Stimulated activated CD8-positive, alpha-beta memory T cell treated with anti-CD3 and anti-CD28 coated beads, Interleukin-7, amount 100 ng/mL, for 24 hours (primary cell): ENCODE measurements at places on chromosomes 7 and 10.

- no peak for DNase-seq
These were observed 53.6 kb downstream of the SEC61G start for GRCh38 chr7:54705436-54705835.

GRCh38 chr10:61612009-61612408 lies 50.7 kb upstream of the CABCOCO1 start:
- DNase-seq: no peak

DNA sequence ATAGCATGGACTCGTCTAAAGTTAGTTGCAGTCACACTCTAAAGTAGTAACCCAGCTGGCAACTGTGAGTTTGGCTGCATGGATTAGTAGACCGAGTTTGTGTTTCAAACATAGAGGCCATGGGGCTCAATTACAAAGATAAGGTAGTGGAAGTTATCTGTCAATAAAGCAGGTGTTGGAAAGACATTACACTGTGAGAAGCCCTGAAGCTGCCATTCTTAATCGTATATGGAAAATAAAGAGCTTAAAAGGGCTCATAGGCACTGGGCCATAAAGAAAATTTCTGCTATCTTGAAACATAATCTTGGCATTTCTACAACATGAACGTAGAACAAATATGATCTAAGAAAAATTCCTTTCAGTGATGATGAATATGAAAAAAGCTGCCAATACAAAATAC lies 837.7 kb downstream of the REEP3 start:
- no peak for DNase-seq

GRCh38 chr7:28608731-28609130 lies 196.4 kb downstream of the CREB5 start:
- DNase-seq: no peak

DNA sequence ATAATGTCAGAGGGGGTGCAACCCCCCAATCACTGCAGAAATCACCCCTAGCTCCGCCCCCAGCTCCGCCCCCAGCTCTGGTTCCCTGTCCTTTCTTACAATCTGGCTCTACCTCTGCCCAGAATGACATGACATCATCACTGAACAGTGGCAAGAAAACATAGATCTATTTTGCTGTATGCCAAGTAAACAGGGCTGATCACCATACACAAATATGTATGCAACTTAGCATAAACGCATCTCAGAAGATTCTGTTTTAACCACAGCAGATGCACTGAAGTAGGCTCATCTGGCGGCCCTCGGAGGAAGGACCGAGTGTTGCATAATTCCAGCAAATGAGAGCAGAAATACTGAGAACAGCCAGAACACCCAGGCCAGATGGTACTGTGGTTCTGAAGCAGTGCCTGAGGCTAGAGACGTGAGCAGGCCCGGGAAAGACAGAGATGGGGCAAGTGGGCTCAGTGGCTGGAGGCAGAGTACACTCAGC lies 293.3 kb upstream of the KLF14 start:
- no peak for DNase-seq

GRCh38 chr10:82240408-82240807 lies 365.4 kb downstream of the NRG3 start:
- no peak for DNase-seq

- no peak for DNase-seq
These were observed 16.8 kb upstream of the KIF20B start for GRCh38 chr10:89684604-89685003.

DNA sequence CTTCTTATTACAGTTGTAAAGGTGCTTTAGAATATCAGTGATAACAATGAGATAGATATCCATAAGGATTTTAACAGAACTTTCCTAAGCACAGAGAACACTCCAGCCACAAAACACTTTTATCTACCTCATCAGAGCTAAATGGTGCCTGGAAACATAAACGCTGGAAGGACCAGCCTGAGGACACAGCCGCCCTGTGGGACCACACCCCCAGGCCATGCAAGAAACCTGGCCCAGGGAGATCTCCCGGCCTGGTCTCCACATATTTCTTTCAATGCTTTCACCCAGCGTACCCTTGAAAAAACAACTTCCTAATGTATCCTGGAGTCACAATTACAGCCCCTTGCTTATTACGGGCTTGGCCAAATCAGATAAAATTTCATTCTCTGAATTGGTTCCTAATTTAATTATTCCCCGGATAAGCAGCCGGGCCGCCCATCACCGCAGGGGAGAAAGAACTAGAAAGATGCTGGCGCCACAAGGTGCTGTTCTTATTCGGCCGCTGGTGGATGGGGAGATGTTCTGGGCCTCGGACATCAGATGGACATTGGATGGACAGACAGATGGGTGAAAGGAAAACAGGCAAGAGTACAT lies 11.8 kb downstream of the CHST15 start:
- no peak for DNase-seq

GRCh38 chr7:4830176-4830575 lies 31.7 kb downstream of the PAPOLB start:
- DNase-seq: peak; percentile 21

GRCh38 chr10:112711366-112711765 lies 238.7 kb upstream of the TCF7L2 start:
- DNase-seq: no peak

DNA sequence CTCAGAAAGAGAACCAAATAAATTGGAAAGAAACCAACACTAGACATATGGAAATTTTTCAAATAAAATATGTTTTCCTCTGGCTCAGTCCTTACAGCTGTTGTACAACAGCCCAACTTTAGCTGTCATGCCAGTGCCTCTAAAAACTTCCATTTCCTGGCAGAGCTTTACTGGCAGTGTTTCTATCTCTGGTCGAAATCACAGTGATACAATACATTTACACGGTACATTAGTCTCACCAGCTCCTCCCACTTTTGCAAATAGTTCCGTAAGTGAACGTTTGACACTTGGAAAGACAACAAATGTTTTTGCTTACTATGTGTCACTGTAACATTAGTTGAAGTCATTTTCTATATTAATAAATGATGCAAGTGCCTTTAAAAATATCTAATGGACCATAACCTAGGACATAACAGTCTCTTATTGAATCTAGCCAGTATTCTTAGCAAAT lies 29.8 kb downstream of the BCAP29 start:
- no peak for DNase-seq

DNA sequence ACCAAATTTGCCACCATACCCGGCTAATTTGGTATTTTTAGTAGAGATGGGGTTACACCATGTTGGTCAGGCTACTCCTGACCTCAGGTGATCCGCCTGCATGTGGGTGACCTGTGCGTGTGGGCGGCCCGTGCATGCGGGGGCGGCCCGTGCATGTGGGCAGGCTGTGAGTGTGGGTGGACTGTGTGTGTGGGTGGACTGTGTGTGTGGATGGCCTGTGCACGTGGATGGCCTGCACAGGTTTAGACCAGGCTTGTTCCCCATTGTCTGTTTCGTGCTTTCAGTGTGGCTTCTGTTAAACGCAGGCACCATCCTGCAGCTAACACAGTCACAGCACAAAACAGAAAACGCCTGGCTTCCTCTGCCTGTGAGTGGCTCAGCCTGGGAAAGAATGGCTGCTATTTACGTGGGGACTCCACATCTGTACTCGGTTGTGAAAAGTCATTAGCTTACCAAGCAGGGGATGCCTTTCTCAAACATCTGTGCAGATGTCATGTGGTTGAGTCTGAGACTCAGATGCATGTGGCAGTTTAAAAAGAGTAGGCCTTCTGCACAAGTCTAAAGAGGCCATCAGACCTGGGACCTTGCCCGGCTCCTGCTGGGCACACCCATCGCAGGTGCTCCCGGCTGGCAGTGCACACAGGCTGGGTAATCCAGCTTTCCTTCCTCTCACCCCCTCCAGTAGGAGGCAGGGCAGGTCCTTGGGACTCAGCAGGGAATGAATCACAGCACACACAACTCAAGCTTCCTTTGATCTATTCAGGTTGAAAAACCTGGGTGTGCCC lies 91.6 kb downstream of the COBL start:
- DNase-seq: no peak

DNA sequence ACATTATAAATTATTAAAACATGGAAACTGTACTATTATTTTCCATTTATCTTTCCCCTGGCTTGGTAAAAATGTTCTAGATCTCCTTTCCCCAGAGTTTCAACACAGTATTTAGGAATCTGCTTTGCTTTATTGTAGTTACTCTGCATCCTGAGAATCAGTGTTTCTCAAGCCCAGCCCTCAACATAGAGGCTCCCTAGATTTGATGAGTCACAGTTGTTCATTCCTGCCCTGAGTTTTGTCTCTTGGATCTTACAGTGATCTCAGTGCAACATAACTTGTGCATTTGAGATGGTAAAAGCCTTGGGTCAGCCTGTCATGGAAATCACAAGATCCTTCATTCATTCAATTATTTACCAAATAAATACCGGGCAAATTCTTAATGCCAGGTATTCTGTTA lies 63.0 kb downstream of the VAX1 start:
- no peak for DNase-seq

DNA sequence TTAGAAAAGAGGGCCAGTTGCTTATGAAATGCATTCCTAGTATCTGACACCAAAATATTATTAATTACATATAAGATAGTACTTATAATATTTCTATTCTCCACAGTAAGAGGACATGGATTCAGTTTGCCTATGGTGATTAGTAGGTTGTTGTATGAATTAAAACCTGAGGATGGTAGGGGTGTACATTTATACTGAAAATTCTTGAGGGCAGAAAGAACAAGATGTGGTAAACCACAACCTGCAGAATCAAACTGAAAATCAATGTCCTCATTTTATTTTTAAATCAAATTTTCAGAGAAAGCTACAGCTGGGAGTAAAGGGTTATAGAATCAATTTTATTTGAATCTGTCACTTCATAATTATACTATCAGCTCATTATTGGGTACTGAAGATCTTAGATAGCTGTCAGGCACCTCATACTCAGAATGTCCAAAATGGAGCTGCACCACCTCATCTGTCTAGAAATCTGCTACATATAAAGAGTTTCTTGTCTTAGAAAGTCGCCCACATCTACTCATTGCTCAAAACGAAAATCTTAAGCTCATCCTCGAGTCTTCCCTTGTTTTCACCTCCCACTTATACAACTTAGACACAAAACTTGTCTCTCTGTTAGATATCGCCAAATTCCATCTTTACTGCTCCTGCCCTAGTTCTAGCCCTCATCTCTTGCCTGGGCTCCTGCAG lies 65.4 kb downstream of the MYO3A start:
- no peak for DNase-seq

DNA sequence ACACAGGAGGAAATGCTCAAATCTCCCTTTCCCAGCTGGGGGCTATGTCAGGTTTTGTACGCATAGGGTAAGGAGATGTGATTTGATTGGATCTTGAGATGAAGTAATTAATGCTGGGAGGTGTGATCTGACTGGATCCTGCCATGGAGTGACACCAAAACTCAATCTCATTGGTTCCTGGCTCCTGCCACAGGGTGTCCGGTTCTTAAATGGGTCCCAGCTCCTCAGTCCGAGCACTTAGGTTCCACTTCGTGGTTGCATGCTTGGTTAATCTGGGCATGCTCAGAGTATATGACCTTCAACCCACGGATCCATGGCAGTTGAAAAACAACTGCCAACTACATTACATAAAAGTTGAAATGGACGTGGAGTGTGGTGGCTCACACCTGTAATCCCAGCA lies 3.1 kb upstream of the ZNF12 start:
- DNase-seq: no peak

- no peak for DNase-seq
These were observed 2.9 kb upstream of the CDK14 start for GRCh38 chr7:90593205-90593604.

- DNase-seq: no peak
These were observed 93.0 kb upstream of the CYP26C1 start for GRCh38 chr10:92967641-92968040.

DNA sequence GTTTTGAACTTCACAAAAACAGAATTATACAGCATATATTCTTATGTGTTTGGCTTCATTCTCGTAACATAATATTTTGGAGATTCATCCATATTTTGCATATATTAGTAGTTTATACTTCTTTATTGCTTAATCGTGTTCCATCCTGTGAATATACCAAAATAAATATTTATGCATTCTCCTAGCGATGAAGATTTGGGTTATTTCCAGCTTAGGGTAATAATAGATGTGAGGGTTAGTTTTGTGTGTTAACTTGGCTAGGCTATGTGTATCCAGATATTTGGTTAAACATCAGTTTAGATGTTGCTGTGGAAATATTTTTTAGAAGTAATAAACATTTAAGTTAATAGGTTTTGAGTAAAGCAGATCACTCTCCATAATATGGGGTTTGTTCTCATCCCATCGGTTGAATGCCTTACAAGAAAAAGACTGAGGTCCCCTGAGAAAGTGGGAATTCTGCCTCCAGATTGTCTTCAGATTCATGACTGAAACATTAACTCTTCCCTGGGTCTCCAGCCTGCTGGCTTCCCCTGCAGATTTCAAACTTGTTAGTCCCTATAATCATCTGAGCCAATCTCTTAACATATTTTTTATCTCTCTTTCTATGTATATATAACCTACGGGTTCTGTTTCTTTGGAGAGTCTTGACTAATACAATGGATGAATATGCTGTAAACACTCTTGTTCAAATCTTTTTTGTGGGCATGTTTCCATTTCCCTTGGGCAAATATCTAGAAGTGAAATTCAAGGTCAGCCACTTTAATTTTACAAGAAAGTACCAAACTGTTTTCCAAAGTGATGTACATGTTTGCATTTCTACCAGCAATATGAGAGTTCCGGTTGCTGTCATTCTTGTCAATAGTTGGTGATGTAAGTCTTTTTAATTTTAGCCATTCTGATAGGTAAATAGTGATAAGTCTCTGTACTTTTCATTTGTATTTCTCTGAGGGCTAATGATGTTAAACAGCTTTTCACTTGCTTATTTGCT lies 48.7 kb downstream of the PDK4 start:
- no peak for DNase-seq

DNA sequence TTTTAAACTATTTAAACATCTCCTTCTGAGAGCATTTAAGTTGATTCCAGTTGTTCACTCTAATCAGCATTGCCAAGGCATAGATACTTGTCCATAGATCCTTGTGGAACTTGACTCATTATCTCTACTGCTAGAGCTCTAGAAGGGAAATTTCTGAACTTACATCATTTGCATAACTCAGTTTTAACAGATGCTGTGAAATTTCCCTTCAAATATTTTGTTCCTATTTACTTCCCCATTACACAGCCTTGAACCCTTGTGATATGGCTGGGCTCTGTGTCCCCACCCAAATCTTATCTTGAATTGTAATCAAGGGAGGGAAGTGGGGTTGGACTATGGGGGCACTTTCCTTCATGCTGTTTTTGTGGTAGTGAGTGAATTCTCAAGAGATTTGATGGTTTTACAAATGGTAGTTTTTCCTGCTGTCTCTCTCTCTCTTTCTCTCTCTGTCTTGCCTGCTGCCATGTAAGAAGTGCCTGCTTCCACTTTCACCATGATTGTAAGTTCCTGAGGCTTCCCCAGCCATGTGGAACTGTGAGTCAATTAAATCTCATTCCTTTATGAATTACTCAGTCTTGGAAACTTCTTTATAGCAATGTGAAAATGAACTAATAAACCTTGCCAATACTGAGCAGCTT lies 25.4 kb downstream of the INSIG1 start:
- DNase-seq: no peak

GRCh38 chr10:43046288-43046991 lies 30.4 kb upstream of the RET start:
- no peak for DNase-seq

GRCh38 chr7:76285604-76286374 lies 16.7 kb upstream of the HSPB1 start:
- DNase-seq: no peak
